Stimulated activated CD8-positive, alpha-beta memory T cell treated with anti-CD3 and anti-CD28 coated beads, Interleukin-15, amount 100 ng/mL, for 4 hours (primary cell): ENCODE measurements at places on chromosomes 16 and 17.

GRCh38 chr16:48101069-48101674, 54.6 kb downstream of the ABCC12 start:
- no peak for DNase-seq

GRCh38 chr17:45149669-45150664, 1.7 kb downstream of the HEXIM1 start:
- DNase-seq: no peak

DNA sequence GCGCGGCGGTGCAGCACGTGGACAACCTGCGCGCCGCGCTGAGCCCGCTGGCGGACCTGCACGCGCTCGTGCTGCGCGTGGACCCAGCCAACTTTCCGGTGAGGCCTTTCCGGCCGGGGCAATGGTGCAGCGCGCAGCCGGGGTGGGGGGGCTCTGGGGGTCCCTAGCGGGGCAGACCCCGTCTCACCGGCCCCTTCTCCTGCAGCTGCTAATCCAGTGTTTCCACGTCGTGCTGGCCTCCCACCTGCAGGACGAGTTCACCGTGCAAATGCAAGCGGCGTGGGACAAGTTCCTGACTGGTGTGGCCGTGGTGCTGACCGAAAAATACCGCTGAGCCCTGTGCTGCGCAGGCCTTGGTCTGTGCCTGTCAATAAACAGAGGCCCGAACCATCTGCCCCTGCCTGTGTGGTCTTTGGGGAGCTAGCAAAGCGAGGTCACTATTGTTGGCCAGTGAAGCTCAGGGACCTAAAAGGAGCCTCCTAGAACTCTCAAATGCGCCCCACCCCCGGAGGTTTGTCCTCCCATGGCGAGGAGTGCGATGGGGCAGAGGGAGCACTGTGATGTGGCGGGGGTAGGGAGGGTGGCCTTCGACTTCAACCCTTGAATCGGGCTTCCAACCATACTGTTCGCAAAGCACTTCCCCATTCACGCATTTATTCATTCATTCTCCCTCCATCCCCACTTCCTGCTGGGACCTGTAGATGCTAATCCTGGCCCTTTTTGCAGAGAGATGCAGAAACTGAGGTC, 770 bp downstream of the HBM start:
- no peak for DNase-seq

DNA sequence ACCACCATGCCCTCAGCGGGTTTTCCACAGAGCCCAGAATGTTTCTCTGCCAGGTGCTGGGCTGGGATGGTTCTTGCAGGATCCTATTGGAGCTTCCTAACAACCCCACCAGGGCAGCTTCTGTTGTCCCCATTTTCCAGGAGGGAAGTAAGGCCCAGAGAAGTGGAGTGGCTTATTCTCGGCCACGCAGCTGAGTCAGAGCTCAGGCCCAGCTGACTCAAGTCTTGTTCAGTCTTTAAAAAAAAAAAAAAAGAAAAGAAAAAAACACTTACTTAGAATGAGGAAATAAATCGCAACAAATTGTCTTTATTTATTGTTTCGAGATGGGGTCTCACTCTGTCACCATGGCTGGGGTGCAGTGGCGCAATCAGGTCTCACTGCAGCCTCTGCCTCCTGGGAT, 413.0 kb downstream of the CPPED1 start:
- DNase-seq: no peak

DNA sequence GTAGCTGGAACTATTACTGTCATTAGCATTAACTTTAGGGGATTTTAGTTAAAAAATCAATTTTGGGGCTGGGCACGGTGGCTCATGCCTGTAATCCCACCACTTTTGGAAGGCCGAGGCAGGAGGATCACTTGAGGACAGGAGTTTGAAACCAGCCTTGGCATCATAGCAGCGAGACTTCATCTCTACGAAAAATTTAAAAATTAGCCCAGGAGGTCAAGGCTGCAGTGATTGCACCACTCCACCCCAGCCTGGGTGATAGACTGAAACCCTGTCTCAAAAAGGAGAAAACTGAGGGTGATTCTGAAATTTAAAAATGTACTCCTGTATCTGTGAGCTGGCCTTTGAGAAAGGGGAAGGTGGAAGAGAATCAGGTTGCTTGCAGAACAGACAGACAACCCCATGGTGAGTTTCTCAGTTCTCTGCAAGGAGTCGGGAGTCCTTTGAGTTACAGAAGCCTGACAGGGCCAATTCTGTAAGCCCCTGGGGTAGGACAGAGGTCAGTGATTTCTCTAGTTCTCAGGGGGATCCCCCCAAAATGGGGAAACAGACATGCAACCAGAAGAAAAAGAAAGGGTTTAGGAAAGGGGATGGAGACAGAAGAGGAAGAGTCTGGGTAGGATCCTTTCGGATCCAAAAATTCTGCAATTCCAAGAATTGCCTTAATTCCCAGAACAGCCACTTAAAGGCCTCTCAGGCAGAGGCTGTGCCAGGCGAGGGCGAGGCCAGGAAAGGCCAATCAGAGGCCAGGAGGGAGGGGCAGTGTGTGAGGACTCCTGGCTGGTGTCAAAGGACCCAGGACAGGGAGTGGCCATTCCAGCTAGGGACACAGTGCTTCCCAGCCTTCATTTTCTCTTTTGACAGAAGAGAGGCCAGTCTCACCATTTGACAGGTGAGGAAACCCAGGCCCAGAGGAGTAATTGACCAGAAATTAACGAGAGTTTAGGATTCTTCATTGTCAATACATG, 6.7 kb downstream of the NUPR1 start:
- no peak for DNase-seq

DNA sequence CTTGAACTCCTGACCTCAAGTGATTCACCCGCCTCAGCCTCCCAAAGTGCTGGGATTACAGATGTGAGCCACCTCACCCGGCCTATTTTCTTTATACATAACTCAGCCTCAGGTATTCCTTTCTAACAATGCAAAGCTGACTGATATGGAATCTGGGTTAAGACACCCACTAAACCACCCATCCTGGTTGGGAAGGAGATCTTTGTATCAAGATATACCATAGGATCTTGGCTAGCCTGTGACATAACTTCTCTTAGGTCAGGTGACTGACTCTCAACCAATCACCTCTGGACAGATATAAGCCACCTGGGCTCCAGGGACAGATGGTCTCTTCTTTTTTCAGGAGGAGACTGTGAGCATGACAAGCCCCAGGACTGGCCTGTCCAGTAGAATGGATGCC, 51.2 kb upstream of the NKD1 start:
- DNase-seq: no peak

DNA sequence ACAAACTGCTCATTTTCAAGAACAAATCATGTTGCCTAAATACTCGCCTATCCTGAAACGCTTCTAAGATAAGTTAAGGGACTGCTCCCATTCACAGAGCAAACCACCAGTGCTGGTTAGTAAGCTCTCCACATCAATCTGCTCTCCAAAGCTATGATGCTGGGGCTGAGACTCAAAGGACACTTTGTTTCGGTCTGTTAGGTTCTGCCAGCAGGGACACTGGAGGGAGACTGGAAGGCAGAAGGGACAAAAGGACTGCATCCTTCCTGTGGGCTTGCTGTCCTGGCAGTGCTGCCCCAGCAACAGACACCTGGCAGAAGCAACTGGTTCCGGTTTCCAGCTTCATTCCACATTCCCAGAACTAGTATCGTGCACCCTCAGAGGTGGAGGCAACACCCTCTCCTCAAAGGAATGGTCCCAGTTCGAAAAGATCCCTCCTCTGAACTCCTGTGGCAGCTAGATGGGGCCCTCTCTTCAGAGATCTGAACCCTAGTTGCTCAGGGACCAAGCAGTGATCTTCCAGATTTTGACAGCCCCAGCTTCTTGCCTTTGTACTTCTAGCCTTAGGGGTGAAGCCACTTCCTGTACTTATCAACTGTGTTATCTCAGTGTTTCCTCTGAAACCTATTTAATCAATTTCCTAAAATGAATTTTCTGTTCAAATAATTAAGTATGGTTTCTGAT, 73.4 kb upstream of the GSG1L start:
- DNase-seq: no peak

GRCh38 chr16:65178151-65178550, 56.3 kb upstream of the CDH11 start:
- DNase-seq: no peak

GRCh38 chr17:41812381-41813151, at the start of gene FKBP10:
Gene FKBP10 (plus strand): TSS chr17:41813004. CDS start chr17:41813035, 31 bp downstream.
- peak; percentile 7 for DNase-seq

GRCh38 chr16:66091471-66091891, 275.0 kb upstream of the CDH5 start:
- DNase-seq: no peak

GRCh38 chr17:16888413-16889087, 83.4 kb downstream of the TNFRSF13B start:
- no peak for DNase-seq

DNA sequence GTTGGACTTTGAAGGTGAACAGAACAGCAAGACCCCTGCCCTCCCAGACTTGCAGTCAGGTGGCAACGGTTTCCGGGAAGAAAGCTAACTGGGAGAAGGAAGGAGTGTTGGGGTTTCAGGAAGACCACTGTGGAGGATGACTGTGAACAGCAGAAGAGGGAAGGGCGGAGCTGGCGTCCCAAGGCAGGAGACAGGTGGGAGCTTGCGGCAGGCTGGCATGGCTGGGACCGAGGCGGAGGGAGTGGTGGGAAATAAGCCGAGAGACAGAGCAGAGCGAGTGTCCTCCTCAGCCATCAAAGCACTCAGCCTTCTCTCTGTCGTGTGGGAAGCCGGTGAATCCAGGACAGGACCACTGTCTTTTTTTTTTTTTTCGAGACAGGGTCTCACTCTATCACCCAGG, 108.5 kb upstream of the CACNG5 start:
- no peak for DNase-seq

GRCh38 chr16:74778646-74779045, 4.0 kb upstream of the FA2H start:
- DNase-seq: no peak

- DNase-seq: no peak
These were observed 8.7 kb upstream of the CDC27 start for GRCh38 chr17:47197821-47198220.

DNA sequence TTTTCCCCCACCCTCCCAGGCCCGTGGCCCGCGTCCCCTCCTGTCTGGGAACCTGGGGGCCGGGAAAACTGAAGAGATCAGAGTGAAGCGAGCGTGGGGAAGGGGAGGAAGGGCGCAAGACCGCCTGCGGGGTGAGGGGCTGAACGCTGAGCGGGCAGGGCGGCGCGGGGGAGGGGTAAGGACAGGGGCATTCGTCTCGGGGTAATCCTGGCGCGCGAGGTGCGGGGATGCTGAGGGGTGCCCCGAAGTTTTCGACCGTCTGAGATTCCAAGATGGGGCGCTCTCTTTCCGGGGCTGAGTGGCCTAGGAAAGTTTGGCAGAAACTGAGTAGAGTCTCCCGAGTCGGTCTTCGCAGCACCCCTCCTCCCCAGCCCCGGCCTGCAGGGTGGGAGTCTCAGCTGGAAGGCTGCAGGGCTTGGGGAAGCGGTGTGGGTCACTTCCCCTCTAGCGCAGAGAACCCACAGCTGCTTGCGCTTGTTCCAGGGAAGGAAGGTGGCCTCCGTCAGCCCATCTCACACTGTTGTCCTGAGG, 555 bp downstream of the TTYH2 start:
- DNase-seq: no peak

DNA sequence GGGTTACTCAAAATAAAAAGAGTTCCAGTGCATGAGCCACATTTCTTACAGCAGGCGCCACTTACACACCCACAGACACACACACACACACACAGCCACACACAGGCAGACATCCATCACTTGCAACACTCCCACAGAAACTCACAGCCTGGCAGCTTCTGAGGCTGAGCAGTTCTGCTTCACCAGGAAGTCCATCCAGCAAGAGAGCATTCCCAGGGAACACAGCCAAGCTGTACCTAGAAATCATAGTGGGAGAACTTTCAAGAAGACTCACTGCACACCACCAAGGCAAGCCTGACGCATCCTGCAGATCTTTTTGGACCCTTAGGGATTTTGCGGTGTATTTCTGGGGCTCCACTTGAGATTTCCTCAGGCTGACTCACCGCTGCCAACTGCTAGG, 140.9 kb upstream of the WSB1 start:
- no peak for DNase-seq

- no peak for DNase-seq
These were observed 43.9 kb downstream of the ARHGAP27 start for GRCh38 chr17:45388604-45389325.

- DNase-seq: no peak
These were observed 299.9 kb upstream of the MYOCD start for GRCh38 chr17:12365805-12366204.

DNA sequence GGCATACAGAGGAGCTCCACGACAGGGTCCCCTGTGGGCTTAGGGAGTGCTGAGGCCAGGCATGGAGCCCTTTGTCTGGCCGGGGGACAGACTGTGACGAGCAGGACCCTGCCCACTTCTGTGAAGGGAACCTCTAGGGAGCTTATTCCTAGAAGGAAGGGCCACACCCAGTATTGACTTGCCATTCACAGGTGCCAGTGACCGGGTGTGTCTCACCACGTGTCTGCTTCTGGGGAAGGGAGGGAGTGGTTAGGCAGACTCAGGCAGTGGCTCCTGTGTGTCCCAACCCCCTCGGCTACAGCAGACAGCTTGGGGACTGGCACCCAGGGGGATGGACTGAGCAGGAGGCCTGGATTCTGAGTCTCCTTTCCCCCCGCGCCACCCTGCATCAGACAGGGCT, 57.2 kb downstream of the SOCS1 start:
- no peak for DNase-seq
